ENCODE measurements at places on chromosomes 2 and 18. TPM values are rescaled to one million over a fixed set of nuclear protein-coding genes. Genes with fewer than 3 reads are reported as not detected.

The DNAJC5G gene
- not detected for total RNA-seq

The SPC25 gene
- total RNA-seq, result 9.7 TPM

The CENPA gene
- total RNA-seq, result 27.1 TPM

The TRIM43B gene
- total RNA-seq, result 0.29 TPM

The VWA3B gene
- total RNA-seq, result not detected
